AG20443 (cell line): ENCODE measurements at places on chromosomes 6 and 20.

DNA sequence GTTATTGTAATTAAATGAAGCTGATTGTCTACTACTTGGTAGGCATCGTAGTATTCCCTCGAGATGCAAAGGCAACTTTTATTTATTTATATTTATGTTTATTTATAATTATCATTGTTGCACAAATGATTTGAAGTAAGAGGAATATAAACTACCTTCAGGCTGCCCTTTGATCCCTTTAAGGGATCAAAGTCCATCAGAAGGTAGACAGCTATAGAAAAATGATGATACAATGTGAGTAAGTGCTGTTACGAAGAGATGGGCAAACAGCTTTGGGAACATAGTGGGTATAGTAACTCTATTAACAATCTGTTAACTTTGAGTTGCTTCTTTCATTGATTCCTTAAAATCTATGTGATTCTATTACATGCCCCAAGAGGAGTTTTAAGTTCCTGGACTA is 512.8 kb upstream of the CITED2 start:
- no peak for DNase-seq

DNA sequence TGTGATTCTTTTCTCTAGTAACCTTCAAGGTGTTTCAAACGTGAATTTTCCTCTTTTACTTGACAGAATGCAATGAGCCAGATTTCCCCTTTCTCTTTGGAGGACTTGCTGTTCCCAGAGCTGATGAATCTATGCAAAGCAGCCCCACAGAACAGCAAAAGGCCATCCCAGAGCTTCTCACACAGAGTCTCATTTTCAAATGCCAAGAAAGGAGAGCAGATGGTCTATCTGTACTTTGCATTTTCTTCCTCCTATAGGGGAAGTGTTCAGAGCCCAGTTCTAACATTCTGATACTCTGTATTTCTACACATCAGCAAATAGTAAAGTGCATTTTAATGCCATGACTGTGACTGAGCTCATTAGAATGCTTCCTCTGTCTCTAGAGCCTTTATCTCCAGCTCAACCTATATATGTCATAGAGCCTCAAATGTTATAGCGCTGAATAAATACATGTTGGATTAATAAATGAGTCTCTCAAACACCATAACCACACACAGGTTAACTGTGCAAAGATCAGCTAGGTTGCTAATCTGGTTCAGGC is 81.8 kb upstream of the EYA4 start:
- DNase-seq, result no peak

DNA sequence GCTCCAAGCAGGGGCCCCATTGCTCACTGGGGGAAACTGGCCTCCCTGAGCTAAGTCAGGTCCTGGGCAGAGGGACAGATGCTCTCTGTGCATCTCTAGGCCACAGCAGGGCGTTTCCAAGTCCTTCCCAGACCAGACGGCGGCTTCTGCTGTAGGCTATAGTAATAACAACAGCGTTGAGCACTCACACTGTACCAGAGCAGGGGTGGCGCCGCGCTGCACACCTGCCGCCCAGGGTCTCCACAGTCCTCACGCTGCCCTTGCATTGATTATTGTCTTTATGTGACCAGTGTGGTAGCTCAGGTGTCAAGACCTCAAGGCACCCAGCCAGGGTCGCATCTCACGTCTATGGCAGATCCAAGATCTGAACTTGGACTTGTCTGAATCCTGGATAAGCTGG is 14.9 kb upstream of the CCN5 start:
- DNase-seq, result no peak

GRCh38 chr20:25686081-25687067 is 10.3 kb downstream of the ZNF337 start:
- DNase-seq, result no peak

DNA sequence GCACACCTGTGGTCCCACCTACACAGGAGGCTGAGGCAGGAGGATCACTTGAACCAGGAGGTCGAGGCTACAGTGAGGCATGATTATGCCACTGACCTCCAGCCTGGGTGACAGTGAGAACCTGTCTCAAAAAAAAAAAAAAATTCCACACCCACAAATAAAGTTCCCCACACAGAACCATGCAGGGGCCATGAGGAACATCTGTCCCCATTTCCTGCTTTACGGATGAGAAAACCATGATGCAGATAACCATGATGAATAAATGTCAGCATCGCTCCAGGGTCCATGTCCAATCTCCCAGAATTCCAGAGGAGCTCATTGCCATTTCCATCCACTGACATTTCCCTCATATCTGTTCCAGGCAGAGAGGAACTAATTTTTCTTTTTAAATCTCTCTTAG is 16.9 kb upstream of the AGPAT4 start:
- DNase-seq, result no peak

- no peak for DNase-seq
Observed at GRCh38 chr6:7144872-7145584, 37.3 kb downstream of the RREB1 start.

- DNase-seq, result no peak
Observed at GRCh38 chr6:134165561-134166201, 113.3 kb upstream of the SLC2A12 start.

DNA sequence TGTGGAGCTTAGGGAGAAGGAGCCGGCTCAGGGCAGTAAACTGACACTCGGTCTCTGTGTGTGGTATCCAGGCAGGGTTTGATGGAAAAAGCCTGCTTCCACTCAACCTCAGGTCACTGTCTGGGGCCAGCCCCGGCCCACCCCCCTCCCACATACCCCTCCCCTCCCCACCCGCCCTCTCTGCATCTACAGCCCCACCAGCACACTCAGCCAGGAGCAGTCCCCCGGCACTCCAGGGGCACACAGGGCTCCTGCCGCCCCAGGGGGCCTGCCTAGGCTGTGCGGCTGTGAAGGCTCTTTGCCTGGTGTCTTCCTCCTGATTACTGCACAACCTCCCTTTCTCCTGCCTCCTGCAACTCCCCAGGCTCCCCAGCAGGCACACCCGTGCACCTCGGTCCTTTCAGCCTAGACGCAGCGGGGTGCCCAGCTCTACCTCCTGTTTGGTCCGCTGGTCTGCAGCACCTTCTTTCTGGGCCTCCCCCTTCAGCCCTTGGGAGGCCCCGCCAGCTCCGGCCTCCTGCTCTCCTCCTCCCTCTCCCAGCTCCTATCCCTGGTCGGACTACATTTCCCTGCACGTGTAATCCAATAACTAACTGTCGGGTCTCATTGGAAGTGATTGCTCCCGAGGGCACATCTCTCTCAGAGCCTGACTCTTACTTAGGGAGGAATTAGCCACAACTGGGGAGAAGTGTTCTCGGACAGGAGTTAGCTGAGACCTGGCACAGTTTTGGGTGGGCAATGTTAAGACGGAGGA is 1.3 kb upstream of the FOXF2 start:
- no peak for DNase-seq

DNA sequence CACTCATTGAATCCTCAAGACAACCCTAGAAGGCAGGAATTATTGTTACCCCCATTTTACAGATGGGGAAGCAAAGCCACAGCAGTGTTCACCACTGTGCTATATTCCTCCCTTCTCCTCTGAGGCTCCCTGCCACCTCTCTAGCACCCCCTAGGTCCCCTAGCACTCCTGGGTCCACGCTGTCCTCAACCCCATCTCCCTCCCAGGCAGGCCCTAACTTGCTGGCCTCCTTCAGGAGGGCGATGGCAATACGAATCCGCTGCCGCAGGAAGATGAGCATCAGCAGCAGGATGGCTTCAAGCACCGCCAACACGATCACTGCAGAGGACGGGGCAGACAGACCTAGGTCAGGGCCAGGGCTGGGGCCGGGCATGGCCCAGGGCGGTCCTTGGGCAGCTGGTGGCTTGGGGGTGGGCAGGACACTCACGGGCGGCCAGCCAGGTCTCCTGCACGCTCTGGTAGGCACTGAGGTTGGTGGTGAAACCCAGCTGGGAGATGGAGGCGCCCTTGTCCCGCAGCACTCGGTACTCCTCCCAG is 7.8 kb upstream of the NEU1 start:
- no peak for DNase-seq

DNA sequence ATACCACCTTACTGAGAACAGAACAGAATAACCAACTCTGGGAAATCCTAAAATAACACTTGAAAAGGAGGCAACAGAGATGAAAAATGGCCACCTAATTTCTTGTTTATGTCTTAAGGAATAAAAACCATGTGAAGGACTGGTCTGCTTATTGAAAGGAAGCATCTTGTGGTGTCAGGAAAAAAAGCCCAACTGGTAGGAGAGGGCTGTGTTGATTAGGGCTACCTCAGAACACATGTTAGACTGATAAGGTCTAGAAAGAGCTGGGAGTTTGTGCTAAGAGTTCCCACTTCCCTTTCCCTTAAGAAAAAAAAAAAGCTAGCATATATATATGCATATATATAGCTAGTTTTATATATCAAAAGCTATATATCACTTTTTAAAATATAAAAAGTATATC is 425.3 kb upstream of the BTBD3 start:
- DNase-seq, result no peak

DNA sequence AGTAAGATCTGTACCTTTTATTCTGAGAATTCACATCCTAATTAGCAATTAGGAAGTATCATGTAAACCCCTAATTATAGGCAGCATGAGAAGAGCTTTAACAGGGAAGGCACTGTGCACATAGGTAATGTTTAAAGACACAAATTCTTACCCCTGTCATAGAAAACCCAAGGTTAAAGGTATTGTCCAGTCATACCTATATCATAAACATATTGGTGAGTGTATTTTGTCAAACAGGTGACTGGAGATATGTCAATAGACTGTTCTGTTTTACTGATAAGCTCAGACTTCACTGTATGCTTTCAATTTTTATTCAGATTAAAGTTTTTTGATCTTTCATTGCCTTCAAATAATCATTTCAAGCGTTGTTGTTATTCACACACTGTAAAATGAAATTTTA is 43.8 kb downstream of the LGSN start:
- DNase-seq, result no peak

GRCh38 chr20:37714978-37715672 is 21.3 kb downstream of the CTNNBL1 start:
- DNase-seq, result no peak

- no peak for DNase-seq
Observed at GRCh38 chr20:57800791-57801430, 91.1 kb upstream of the PMEPA1 start.

- DNase-seq, result no peak
Observed at GRCh38 chr20:63534427-63534830, 2.7 kb downstream of the PTK6 start.

DNA sequence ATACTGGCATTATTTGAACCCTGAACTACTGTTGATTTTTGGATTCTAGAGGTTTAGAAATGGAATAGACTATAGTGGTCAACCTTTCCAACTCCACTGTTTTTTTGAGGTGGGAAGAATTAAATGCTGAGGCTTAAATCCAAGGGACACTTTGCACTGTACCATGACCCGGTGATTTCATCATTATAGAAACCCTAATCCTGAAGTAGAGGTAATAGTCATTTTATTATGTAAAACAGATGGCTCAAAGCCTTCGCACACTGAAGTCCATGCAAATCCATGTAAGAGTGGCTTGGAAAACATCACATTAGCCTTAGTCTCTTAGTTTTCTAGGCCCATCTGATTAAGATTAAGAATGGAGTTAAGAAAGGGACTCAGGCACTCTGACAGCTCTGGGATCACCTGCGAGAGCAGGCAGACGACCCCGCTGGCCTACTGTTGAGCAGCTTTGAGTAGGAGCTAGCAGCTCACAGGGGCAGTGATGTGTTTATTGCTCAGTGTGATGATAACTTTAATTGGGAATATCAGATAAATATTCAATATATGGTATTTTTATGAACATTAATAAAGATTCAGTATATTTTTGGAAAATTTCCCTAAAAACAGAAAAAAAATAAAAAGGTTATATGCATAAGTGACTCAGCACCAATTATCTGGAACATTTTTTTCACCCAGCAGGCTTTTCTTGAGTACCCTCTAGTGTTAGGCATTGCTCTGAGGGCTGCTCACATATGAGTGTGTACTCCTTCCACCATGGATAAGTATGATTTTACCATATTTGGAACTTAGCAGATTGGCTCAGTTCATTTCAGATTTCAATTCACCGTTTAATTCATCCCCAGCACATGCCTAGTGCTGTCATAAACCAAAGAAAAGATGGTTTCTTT is 13.4 kb downstream of the SLX4IP start:
- no peak for DNase-seq

DNA sequence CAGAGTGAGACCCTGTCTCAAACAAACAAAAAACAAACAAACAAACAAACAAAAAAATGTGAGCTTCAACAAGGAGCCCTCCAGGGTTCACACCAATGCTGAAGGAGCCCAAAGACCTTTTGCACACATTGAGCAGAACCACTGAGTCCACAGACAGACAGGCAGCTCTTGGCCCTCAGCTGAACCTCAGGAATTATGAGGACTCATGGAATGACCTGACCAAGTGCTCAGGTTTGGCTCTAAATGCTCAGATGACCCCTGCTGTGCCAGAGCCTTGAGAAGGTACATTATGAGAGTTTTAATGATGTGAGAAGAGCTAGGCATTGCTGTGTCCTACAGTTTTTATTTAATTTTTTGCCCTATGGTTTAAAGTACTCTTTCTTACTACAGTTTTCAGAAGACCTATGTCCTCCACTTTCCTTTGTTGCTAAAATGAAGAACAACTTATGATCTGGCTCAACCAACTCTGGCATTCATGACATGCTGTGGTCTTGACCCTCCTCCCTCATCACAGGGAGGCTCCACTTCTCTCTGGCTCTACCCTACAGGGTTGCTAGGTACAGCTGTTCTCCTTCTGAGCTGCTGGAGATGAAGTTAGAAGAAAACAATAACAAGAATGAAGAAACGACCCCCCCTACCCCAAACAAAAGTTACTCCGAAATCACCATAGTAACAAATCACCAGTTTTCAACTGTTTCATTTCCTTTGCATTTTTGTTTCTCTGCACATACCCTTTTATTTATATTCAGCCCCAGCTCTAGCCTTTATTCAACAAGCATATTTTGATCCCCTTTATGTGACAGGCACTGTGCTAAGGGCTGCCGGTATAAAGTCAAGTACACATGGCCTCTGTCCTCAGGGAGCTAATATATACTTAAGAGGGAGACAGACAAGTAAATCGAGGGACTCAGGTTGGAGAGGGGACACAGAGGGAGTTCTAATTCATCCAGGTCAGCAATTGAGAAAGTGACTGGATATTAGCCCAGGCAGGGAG is 128.7 kb upstream of the TRAF3IP2 start:
- no peak for DNase-seq

DNA sequence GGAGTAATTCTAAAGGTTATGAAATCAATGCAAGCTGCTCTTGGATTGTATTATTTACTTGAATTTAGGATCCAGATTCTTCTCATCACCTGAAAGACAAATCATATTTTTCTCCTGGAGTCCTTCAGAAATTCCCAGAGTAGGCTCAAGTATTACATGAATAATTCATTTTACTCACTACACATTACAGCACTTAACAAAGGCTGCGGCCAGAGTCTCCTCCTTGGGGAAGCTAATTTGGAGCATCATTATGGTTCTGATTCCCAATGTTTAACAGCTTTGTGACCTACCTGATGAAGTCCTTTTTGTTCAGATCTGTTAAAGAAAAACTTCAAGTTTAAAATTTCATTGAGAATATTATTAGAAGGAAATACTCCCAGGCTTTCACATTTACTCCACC is 28.7 kb downstream of the GRIK2 start:
- no peak for DNase-seq

GRCh38 chr6:143399775-143400174 is 50.7 kb downstream of the ADAT2 start:
- DNase-seq, result no peak

GRCh38 chr6:35359744-35360348 is 17.5 kb downstream of the PPARD start:
- peak; percentile 77 for DNase-seq

GRCh38 chr6:40743226-40743625 is 156.1 kb upstream of the LRFN2 start:
- DNase-seq, result no peak

- no peak for DNase-seq
Observed at GRCh38 chr20:43043887-43044286, 145.8 kb downstream of the PTPRT start.
